ENCODE measurements at places on chromosomes 4 and X. TPM values are rescaled to one million over a fixed set of nuclear protein-coding genes. Genes with fewer than 3 reads are reported as not detected.

Gene PWWP3B
- total RNA-seq, result 0.28 TPM

Gene SYP
- total RNA-seq, result 0.28 TPM

Gene RTL3
- 0.19 TPM for total RNA-seq

Gene GPM6B
- total RNA-seq, result 5.4 TPM

Gene KLB
- under 0.01 TPM for total RNA-seq

Gene NSUN7
- total RNA-seq, result under 0.01 TPM

Gene SORCS2
- total RNA-seq, result 0.19 TPM

Gene TMPRSS11B
- total RNA-seq, result not detected

Gene CXCL6
- 349 TPM for total RNA-seq

Gene PDE6B
- not detected for total RNA-seq

Gene NR0B1
- not detected for total RNA-seq

Gene RAB39B
- total RNA-seq, result 0.56 TPM

Gene GSX2
- total RNA-seq, result under 0.01 TPM

Data from regular cardiac myocyte (primary cell).